Colonic mucosa (tissue), 4 donors: ENCODE measurements at places on chromosomes 4 and X. TPM values are rescaled to one million over a fixed set of nuclear protein-coding genes. Genes with fewer than 3 reads are reported as not detected.

The C4orf36 gene
- total RNA-seq = 0.54 TPM

The PFKFB1 gene
- 0.32 TPM for total RNA-seq

The PRDX4 gene
- 56.0 TPM for total RNA-seq

The SCD5 gene
- total RNA-seq = 2.8 TPM

The HHIP gene
- 5.9 TPM for total RNA-seq

The GYPE gene
- 0.32 TPM for total RNA-seq

DNA sequence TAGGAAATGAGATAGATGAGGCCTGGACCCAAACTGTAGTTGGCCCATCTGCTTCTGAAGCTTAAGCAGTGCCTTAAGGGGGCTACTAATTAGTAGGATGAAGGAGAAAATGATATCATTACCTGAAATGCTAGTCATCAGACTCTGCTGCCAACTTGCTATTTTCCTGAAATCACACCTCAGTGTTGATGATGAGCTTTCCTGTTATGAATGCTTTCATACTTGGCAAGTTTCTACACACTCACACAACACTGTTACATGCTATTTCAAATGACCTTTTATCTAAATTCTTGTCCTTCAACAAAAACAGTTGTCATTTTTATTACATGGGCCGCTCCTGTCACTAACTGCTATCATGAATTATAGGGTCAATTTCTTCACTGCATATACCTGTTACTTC lies 416.0 kb downstream of the PRDM5 start:
- DNase-seq = no peak

DNA sequence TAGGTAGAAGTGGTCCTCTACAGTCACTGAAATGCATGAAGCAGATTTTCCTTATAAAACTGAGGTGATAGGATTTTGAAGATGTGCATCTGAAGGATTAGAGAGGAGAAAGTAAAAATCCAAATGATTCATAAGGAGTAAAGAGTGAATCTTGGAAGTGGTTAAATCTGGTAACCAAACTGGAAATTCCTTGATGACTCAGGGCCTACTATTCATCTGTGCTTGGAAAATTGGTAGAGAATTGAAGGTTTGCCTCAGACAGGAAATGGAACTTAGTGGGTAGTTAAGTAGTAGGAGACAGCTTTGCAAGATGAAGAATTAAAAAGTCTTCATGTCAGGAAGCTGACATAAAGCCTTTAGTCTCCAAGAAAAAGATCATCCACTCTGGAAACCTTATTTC lies 368.9 kb upstream of the CTSO start:
- DNase-seq = no peak

GRCh38 chr4:53748328-53748772 lies 157.1 kb upstream of the LNX1 start:
- DNase-seq = no peak

DNA sequence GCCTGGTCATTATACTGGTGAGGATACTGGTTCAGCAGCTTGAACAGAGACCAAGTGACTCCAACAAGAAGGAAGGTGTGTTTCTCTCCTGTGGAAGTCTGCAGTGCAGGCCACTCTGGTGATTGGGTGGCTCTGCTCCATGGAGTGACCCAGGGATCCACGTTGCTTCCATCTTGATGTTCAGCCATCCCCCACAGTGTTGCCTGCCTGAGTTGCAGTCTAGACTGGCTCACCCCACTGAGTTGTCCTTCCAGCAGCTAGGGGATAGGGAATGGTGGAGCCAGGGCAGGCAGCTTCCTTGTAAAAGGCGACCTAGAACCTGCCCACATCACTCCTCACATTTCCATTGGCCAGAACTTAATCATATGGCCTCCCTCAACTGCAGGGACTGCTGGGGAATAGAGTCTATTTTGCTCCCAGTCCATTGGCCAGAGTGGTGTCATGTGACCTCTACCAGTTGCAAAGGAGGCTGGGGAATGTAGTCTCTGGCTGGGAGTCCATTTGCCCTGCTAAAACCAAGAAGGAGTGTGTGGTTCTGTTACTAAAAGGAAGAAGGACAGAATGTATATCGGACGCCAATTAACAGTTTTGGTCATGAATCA lies 8.0 kb downstream of the MAN2B2 start:
- DNase-seq = no peak

GRCh38 chr4:26272654-26273615 lies 47.9 kb upstream of the RBPJ start:
- no peak for DNase-seq

- DNase-seq = no peak
These were observed 49.7 kb upstream of the SLC16A2 start for GRCh38 chrX:74371425-74372222.

DNA sequence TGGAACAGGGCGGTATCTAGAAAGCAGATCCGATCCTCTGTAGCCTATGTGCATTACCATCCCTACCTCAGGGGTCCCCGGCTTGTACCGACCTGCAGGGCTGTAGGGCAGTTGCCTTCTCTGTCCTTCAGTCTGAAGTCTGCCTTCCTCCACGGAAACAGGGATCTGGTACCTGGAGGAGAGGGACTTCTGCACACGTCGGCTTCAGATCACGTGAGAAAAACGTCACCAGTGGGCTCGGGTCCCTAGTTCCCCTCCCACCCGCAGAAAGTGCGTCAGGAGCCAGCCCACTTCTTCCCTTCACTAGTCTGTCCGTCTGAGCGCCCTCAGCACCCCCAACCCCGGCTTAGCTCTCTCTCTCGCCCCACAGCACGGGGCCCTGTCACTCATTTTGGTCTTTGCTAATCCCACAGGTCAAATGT lies at the start of gene TCEAL5:
TCEAL5 (minus strand) TSS at position 170 of the 422 bp plus-strand sequence. CDS start 2,187 bp downstream, outside the sequence.
- no peak for DNase-seq

- no peak for DNase-seq
These were observed 85.3 kb downstream of the GATB start for GRCh38 chr4:151675411-151675971.

GRCh38 chr4:183540410-183541009 lies 35.7 kb downstream of the ING2 start:
- no peak for DNase-seq
